ENCODE measurements at places on chromosomes 13 and 19.

GRCh38 chr19:44723299-44723951 is 24.5 kb downstream of the CEACAM16 start:
- DNase-seq, result no peak

DNA sequence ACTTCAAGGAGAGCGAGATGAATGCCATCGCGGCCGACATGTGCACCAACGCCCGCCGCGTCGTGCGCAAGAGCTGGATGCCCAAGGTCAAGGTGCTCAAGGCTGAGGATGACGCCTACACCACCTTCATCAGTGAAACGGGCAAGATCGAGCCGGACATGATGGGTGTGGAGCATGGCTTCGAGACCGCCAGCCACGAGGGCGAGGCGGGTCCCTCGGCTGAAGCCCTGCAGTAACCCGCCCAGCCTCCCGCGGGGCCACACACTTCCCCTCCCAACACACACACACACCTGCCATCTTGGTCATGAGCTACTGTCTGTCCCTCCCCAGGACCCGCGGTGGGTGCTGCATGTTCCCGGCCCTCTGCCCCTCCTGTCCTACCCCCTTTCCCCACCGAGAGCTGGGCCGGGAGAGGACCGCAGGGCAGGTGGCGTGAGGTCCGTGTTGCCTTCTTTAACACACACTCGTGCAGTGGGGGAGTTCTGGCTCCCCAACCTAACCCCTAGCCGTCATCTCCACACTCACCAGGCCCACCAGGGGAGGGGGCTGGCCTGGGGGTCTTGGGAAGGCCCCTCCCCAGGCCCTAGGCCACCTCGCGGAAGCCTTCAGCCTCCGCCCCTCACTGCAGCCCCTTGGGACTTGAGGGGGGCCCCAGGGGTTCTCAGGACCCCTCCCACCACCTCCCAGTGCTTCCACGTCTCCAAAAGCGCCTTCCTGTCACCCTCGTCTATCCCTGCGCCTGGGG is 11.8 kb downstream of the STX10 start:
- no peak for DNase-seq

DNA sequence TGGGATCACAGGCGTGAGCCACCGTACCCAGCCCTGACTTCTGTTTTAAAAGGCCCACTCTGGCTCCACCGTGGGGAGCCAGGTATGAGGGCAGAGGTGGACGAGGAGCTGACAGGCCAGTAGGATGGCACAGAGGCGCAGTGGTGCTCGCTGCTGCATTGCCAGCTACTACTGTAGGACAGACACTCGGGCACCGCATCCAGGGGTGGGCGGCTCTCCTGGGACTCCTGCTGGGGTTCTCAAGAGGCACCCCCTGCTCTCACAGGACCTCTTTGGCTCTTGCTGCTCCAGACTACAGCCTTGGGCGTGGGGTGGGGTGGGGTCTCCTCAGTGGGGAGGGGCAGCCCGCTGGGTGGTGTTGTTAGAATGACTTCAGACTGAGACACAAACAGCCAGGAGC is 53.4 kb downstream of the LATS2 start:
- no peak for DNase-seq

GRCh38 chr19:17266589-17266974 is 661 bp upstream of the BABAM1 start:
- DNase-seq, result no peak

GRCh38 chr19:34667349-34668076 is 9.4 kb downstream of the SCGB2B2 start:
- no peak for DNase-seq

- no peak for DNase-seq
Measured at GRCh38 chr13:28245465-28245864, 107.1 kb downstream of the PAN3 start.

DNA sequence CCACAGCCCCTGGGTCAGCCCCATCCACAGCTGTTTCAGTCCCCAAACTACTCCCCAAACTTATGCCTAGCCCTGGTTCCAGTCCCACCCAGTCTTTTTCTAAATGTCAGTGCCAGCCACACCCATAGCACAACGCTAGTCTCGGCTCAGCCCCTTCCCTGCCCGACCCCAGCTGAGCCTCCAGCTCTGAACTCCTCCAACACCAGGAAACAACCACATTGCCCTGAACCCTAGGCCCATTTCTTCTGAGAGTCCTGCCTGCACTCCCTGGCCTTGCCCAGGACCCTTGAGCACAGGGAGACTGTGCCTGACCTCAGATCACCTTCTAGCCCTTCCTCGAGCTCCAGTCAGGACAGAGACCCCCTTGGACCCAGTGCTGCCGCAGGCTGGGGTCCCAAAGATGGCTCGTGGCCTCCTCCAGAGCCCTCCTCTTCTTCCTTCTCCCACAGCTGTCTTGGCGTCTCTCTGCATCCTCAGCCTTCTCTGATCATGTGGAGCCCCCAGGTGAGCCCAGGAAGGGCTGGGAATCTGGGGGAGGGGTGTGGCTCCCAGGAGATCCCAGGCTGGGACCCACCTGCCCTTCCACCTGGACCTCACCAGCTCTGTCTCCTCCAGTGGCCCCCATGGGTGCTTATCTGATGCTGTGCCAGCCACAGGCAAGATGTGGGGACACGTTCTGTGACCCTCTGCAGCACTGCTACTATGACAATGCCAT is 33.0 kb upstream of the IGFL1 start:
- DNase-seq, result no peak

DNA sequence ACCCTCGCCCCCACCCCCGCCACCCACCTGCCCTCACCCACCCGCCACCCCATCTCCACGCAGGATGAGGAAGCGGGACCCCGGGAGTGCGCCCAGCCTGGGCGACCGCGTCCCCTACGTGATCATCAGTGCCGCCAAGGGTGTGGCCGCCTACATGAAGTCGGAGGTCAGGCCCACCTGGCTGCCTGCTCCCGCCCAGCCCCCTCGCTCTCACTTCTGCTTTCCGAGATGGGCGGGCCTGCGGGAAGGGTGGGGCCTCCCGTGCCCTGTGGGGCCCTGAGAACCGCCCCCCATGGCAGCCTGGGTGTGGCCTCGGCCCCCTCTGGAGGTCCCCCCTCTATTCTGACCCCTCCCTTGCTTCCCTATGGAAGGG is 3.1 kb upstream of the SPIB start:
- DNase-seq, result no peak

GRCh38 chr13:93416736-93417355 is 190.2 kb downstream of the GPC6 start:
- no peak for DNase-seq

GRCh38 chr13:23631311-23632047 is 61.3 kb downstream of the TNFRSF19 start:
- no peak for DNase-seq

DNA sequence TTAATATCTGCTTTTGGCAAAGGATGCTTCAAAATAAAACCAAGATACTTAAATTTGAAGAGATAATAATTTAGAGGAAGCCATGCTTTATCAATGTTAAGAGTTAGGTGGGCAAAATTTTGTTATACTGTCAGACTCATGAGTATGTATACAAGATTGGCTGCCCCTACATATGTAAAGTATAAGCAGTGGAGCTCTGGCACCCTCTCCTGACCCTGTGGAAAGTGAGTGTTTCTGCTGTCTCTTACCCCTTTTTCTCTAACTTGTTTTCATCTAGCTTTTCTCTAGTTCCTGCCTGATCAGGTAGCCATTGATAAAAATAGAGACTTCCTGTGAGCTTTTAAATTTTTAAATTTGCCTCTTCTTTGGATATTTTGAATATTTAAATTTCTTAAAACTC is 710.9 kb upstream of the SPRY2 start:
- no peak for DNase-seq

DNA sequence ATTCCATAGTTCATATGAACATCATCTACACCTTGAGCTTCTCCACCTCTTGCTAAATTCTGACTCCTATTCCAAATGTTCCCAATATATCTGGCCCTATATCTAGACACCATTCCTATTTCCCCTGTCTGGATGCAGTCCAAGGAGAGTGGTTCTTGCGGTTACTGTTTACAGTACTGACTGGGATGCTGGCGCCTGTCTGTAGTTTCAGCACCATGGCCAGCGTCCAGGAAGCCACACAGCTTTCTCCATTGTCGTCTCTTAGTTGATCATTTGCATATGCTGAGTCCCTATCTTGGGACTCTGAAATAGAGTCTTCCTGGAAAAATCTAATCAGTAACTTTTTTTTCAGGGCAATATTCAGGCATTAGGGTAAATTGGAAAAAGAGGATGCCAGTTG is 14.9 kb downstream of the LAIR2 start:
- peak; percentile 2 for DNase-seq

DNA sequence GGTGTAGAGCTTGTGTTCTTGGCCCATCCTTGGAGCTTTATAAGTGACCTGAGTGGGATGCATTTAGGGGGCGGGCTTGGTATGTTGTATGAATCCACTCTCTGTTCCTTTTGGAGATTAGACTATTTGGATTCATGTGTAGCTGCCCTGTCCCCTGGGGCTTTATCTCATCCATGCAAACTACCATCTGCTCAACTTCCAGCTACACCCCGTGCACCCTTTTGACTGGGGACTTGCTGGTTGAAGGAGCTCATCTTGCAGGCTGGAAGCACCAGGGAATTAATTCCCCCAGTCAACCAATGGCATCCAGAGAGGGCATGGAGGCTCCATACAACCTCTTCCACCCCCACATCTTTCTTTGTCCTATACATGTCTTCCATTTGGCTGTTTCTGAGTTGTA is 6.1 kb downstream of the CLEC4M start:
- DNase-seq, result no peak

DNA sequence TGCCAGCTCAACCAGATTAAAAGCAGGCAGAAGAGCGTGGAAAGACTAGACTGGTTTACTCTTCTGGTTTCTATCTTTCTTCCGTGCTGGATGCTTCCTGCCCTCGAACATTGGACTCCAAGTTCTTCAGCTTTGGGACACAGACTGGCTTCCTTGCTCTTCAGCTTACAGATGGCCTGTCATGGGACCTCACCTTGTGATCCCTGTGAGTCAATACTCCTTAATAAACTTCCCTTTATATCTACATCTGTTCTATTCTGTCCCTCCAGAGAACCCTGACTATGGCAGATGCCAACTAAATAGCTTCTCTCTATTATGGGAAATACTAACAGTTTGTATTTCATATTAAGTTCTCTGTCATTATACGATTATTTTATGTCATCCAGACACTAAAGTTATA is 609.1 kb downstream of the LMO7 start:
- no peak for DNase-seq

- no peak for DNase-seq
Measured at GRCh38 chr19:21699197-21699596, 68.2 kb downstream of the ZNF100 start.

- DNase-seq, result no peak
Measured at GRCh38 chr19:45099467-45100191, 6.7 kb downstream of the PPP1R37 start.

DNA sequence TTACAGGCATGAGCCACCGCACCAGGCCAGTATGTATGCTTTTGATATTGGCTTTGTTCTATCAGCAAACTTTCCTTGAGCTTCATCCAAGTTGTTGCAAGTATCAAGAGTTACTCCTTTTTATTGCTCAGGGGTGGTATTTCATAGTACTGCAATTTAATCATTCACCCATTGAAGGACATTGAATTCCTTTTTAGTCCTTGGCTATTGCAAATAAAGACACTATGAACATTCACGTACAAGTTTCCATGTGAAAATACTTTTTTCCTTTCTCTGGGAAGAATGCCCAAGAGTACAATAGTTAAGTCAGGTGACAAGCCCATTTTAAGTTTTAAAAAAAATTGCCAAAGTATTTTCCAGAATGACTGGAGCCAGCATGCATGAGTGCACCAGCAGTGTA is 20.4 kb downstream of the CEACAM3 start:
- DNase-seq, result no peak

- no peak for DNase-seq
Measured at GRCh38 chr19:7312816-7313215, 18.6 kb upstream of the INSR start.

DNA sequence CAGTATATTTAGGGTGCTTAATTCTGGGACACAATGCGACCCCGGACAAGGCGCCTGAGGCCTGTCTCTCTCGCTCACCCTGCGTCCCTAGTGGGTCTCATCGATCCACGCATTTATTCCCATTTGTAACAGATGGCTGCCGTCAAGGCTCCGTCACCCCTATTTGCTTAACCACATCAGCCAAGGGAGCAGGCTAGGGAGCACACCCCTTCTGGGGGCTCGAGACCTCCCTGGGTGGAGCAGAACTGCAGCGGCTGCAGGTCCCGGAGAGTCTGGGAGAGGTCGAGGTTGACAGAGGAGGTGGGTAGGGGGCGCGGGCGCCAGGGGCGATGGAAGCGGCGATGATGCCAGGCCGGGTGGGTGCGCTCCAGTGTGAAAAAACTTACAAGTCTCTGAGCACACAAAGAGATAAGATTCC is 507 bp downstream of the ALG5 start:
- no peak for DNase-seq

DNA sequence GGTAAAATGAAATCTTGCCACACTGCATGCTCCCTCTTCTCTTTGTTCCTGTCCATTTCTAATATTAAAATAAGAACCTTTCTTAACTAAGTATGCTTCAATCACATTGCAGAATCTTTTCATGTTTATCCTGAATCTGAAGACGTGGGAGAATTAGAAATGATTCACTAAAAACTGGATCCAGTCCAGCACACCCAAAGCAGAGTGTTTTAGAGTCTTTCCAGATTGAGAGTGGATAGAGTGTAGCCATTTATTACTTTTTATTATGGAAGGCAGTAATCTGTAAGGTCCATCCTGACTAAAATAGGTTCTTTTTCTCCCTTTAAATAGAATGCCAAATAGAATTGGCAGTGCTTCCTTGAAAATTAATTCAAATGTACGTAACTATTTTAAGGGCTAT is 453.5 kb downstream of the TDRD3 start:
- DNase-seq, result no peak

DNA sequence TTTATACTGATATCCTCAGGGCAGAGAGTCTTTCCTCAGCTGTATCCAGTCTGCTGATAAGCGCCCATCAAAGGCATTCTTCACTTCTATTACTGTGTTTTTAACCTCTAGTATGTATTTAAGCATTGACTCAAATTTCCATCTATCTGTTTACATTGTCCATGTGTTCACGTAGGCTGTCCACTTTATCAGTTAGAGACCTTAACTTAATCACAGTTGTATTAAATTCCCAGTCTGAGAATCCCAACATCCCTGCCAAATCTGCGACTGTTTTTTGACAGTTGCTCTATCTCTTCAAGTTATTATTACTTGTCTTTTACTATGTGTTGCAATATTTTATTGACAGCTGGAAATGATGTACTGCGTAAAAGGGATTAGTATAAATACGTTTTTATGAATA is 1613.7 kb upstream of the MIR17HG start:
- no peak for DNase-seq

- peak; percentile 33 for DNase-seq
Measured at GRCh38 chr19:7534531-7535046, 928 bp upstream of the PNPLA6 start.

DNA sequence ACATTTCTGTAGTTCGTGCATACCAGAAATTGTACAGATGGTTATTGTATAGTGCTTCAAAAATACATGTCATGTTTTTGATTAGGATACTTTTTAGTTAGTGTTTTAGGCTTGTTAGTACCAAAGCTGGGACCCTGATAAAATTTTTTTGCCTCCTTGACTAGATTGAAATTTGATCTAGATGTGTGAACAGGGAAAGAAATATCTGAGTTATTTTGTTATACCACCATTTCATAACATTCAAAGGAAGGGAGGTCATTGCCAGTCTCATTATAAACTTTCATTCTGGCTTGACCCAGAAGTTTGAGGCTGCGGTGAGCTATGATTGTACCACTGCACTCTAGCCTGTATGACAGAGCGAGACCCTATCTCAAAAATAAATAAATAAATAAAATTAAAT is 9.0 kb downstream of the LMO7 start:
- no peak for DNase-seq

GRCh38 chr13:79442706-79443105 is 36.7 kb upstream of the RBM26 start:
- DNase-seq, result no peak

Measured in kidney glomerular epithelial cell (primary cell).